Fibroblast of skin of left biceps (primary cell): ENCODE measurements at places on chromosomes 1 and 21.

DNA sequence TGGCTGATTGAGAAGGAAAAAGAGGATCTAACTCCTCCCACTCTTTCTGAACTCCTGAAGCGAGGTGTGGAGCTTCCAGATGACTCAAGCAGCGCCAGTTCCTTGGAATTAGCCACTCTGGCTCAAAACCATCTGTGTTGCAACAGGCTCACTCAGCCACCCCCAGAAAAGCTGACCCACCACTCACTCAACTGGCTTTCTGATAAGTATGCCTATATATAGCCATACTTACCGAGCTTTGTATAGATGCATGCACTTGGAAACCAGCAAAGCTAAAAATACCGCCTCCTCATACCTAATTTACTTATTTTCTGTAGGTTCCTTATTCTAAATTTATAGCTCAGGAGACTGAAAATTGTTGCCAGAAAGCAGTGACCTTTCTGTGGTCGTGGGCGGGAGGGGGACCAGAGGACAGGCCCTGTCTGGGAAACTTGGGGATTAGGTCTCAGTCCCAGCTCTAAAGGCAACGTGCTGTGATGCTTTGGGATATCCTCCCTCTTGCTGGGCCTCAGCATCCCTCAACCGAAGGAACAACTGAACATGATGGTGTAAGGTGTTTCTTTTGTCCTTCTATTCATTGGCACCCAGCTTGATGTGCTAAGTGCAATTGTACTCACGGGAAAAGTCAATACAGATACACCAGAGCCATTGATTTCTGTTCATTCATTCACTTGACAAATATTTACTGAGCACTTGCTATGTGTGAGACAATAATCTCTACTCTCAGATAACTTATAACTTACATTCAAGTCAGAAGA is 65.7 kb downstream of the NENF start:
- DNase-seq = peak; percentile 62

DNA sequence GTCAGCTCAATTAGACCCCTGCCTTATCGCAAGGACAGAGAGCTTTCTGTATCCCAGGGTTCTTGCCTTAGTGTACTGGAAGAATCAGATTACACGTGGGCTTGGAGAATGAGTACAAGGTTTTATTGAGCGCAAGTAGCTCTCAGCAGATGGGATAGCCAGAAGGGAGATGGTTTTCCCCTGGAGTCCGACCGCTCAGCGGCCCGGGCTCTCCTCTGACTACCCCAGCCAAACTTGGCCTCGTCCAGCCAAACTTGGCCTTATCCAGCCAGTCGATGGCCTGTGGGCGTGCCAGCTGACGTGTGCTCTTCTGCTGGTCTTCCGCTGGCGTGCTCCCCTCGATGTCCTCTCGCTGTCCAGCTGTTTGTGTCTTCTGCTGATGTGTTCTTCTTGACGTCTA is 136.9 kb downstream of the SYT14 start:
- DNase-seq = no peak

DNA sequence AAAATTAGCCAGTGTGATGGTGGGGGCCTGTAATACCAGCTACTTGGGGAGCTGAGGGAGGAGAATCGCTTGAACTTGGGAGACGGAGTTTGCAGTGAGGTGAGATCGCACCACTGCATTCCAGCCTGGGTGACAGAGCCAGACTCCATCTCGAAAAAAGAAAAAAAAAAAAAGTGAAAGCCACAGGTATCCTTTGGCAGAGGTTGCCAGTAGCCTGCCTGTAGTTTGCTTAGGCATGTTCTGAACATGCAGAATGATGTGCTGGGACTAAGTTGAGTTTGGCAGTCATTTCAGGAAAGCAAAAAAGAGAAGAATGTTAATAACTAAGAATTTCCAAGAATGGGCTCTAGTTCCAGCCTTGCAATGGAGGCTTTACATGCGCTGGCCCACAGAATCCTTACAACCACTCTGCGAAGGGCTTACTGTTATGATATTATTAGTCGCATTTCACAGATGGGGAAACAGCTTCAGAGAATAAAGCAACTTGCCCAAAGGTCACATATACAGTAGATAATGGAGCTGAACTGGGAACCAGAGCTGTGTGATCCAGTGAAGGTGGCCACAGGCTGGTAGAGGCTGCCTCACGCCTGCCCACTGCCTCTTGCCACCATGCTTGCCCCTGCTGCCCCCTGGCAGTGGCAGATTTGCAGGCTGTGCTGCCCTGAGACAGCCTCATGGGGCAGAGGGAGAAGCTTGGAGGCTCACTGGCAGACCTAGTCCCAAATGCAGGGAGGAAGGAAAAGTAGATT is 66.5 kb upstream of the LYST start:
- no peak for DNase-seq

DNA sequence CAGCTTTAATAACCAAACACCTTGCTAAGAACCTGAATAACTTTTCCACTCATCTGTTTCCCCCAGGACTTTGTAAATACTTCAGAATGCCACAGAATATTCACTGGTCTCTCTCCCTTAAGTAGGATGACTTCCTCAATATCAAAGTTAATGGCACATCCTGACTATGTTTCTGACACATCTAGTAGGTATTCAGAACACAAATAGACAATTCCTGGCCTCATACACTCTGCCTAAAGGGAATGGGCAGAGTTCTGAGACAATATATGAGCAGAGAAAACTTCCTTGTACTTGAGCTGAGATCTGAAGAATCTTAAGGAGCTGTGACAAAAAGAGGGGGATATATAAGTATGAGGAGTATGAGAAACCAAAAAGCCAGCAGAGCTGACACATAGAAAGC is 34.8 kb downstream of the ANKRD13C start:
- DNase-seq = peak; percentile 14

DNA sequence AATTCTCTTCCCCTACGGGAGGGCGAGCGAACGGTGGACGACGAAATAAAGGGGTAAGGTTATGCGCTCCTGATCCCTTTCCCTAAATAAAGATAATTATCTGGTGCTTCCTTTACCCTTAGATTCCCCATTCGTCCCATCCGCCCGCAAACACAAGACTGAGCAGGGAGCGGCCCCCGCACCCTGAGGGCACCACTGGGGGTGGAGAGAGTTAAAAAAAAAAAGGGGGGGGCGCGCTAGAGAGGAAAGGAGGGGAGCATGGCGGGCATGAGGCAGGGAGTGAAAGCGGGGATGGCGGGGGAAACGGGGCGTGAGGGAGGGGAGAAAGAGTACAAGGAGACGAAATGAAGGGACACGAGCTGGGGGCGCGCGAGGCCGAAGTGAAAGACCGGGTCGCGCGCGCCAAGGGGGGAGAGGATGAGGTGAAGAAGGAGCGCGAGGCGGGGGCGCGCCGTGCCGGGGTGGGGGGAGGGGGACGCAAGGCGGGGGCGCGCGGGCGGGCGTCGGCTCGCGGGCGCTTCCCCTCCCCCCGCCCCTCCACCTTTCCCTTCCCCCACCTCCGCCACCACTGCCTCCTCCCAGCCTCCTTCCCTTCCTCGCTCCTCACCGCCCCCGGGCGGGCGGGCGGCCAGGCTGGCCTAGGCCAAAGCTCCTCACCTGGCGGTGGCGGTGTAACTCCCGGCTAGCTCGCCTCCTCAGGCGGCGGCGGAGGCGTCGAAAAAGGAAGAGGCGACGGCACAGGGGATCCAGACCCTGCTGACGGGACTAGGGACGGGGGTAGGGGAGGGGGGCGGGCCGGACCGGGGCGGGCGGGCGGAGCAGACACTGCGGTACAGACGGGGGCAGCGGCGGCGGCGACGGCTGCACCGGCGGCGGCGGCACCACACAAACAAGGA is 448 bp downstream of the GATAD2B start:
- DNase-seq = no peak
